Stimulated activated CD4-positive, alpha-beta T cell treated with anti-CD3 and anti-CD28 coated beads, Interleukin-1b, Interleukin-23, amount 100 ng/mL, for 48 hours (primary cell): ENCODE measurements at places on chromosomes 11 and 22.

DNA sequence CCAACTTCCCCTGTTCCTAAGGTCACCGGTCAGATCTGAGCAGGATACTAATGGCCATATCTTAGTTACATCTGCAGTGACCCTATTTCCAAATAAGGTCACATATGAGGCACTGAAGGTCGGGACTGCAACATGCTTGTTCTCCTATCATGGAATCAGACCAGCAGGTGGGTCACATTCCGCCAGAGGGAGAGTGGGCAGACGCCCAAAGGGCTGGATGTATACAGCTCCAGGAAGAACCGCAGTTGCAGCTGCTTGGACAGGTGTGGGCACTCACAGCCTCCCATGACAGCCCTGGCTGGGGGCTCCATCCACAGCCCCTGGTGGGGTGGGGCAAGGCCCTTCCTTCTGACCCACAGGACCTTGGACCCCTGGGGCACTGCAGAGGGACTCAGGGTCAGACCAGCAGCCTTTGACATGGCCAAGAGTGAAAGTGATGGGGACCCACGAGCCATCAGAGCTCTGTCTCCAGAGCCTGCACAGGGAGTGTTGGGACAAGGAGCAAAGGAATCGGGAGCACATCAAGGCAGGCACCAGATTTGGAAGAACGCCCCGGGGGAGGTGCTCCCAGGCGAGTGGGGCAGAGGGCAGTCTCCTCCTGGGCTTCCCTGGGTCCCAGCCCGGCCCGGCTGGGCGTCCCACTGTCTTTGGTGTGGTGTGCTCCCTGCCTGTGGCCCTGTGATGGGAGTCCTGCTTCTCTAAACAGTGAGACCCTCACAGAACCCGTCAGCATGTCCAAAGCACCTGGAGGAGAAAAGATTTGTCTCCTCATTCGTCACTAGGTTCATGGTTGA, 13.3 kb upstream of the CD81 start:
- no peak for DNase-seq

DNA sequence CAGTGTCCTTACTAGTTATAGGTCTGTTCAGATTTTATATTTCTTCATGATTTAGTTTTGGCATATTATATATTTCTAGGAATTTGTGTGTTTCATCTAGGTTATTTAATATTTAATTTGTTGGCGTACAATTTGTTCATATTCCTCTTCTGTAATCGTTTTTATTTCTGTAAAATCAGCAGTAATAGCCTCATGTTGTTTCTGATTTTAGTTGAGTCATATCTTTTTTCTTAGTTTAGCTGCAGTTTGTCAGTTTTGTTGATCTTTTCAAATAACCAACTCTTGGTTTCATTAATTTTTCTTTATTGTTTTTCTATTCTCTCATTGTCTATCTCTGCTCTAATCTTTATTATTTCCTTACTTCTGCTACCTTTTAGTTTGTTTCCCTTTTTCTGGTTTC, 20.3 kb downstream of the GLB1L2 start:
- no peak for DNase-seq

GRCh38 chr11:127789927-127790326, 789.4 kb upstream of the KIRREL3 start:
- DNase-seq = no peak

GRCh38 chr11:115613986-115614632, 109.9 kb upstream of the CADM1 start:
- no peak for DNase-seq

- no peak for DNase-seq
These were observed 62.4 kb downstream of the OTOG start for GRCh38 chr11:17609291-17610084.

- no peak for DNase-seq
These were observed 36.8 kb downstream of the SGSM3 start for GRCh38 chr22:40407021-40407761.

DNA sequence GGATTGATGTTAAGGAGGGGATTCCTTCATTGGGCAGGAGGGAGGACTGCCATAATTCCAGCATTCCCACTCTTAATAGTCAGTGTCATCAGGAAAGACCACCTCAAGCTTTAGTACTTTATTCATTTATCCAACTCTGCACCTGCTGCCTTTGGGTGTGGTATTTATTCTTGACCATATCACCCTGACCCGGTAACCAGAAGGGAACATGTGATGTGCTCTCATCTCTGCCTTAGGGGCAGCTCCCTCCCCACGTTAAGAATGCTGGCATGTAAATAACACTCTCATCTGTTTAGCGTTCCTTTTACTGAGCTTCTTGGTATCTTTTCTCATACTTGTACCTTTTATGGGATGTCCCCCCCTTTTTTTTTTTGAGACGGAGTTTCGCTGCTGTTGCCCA, 7.7 kb downstream of the CAT start:
- DNase-seq = no peak

- DNase-seq = peak; percentile 37
These were observed 477 bp downstream of the DPAGT1 start for GRCh38 chr11:119100994-119101758.

- DNase-seq = no peak
These were observed 5.9 kb upstream of the NRXN2 start for GRCh38 chr11:64728757-64729365.

DNA sequence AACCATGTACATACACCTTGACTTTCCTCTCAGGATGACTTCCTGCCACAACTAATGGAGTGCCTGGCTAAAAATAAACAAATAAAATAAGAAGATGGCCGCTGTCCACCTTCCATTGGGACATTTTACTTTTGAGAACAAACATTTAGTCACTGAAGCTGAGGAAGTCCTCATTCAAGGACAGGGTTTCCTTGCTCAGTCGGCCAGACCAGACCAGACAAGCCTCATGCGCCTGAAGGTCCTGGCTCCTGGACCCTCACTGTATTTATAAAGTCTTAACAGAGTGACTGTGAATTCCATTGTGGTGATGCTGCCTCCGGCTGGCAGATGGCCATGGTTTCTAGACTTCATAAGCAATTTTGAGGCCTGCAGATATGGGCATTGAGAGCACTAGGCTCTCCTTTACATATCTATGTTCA, 114.5 kb downstream of the MAML2 start:
- no peak for DNase-seq

DNA sequence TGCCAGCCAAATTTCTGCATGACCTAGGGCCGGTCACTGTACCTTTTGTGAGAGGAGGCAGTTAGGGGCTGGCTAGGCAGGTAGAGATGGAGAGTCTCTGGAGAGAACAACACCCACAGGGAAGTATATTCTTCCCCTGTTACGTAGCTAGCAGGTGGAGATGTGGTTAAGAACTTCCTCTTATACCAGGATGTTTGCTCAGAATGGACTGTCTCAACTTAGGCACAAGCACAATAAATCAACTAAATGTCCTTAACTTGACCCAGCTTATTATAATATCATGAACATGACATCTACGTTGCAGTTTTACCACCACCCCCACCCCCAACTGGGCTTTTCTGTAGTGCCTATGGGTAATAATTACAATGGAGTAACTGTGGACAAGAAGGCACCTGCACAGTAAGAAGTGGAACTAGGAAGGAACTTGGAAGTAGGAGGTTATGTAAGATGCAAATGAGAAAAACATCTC, 60.7 kb upstream of the MPEG1 start:
- no peak for DNase-seq

DNA sequence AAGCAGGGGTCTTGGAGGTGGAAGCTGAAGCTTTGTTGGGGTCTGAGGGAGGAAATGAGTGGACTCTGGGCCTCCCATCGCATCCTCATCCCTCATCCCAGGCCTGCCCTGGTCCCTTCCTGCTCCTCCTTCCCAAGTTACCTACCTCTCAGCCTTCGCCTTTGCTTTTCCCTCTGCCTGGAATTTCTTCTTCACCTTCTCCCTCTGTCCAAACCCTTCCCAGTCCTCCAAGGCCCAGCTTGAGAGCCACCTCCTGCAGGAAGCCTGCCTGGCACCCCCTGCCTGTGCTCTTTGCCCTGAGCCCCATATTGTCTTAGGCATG, 2.1 kb upstream of the NUDT8 start:
- DNase-seq = no peak

- DNase-seq = no peak
These were observed 8.1 kb upstream of the UPK2 start for GRCh38 chr11:118948000-118948399.

GRCh38 chr11:33379947-33380346, 122.8 kb downstream of the HIPK3 start:
- DNase-seq = no peak

GRCh38 chr22:44443641-44444235, 54.3 kb downstream of the RTL6 start:
- no peak for DNase-seq

GRCh38 chr11:46017341-46017740, 94.9 kb downstream of the LARGE2 start:
- DNase-seq = no peak

DNA sequence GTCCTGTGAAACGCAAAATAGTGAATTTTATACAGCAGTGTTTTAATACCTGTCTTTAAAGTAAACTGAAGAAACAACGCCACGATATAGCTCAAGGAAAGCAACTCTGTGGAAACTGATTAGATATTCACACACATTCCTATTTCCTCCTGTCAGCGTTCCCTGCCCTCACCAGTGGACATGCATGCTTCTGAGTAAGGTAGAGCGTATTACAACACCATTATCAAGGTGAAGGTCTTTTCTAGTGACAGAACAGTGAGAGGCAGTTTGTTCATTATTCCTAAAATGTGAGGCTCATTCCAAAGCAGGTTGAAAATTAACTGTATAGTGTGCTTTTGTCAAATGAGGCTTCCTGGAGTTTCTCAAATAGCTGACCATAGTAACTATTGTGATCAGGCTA, 153.1 kb downstream of the DDX10 start:
- no peak for DNase-seq

DNA sequence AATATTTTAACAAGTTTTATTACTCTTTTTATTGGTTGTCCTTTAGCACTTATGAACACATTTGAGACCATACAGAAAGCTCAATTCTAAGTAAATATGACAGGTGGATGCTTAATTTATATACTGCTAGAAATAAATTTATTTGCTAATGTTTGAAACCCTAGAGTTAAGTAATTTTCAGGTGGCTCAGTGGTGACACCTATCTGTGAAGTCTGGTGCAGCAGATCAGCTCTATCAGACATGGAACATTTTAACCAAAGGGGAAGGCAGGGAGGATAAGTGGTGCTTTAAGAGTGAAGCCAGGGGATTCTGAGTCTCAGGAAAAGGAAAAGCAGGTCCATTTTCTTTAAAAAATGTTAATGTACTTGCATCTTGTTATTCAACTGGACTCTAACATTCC, 175.8 kb downstream of the DSCAML1 start:
- no peak for DNase-seq

DNA sequence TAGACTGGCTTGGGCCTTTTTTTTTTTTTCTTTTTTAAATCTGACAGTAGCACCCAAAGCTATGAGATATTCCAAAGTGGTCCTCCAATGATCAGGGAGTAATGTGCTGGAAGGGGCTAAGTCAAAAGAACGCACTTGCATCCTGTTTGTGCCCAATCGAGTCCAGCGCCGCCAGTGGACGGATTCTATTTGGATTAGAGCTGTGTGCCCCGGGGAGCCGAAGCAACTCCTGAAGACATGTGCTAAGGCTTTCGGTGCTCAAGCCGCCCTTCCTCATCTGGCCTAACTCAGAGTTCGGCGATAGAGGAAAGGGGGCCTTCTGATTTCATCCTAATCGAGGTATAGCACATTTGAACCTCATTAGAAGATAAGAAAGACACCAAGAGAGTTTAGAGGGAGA, 147.8 kb upstream of the NECTIN1 start:
- DNase-seq = no peak

GRCh38 chr11:62535802-62536201, 10.8 kb downstream of the AHNAK start:
- no peak for DNase-seq

- no peak for DNase-seq
These were observed 20.7 kb upstream of the CDC42EP2 start for GRCh38 chr11:65293909-65294381.

DNA sequence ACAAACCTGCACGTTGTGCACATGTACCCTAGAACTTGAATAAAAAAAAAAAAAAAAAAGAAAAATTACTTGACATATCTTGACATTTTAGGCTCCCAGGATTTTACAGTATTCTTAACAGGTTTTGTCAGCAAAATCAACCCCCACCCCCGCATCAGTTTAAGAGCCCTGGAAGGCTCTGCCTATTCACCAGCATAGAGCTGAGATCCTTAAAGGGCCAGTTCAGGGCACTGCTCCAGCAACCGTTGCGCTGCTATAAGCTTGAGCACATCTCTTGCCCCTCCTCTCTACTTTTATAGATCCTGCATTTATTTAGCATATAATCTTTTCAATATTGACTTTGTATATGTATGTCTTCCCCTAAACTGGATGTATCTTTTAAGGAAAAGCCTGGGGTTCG, 697 bp upstream of the PAFAH1B2 start:
- DNase-seq = peak; percentile 34

DNA sequence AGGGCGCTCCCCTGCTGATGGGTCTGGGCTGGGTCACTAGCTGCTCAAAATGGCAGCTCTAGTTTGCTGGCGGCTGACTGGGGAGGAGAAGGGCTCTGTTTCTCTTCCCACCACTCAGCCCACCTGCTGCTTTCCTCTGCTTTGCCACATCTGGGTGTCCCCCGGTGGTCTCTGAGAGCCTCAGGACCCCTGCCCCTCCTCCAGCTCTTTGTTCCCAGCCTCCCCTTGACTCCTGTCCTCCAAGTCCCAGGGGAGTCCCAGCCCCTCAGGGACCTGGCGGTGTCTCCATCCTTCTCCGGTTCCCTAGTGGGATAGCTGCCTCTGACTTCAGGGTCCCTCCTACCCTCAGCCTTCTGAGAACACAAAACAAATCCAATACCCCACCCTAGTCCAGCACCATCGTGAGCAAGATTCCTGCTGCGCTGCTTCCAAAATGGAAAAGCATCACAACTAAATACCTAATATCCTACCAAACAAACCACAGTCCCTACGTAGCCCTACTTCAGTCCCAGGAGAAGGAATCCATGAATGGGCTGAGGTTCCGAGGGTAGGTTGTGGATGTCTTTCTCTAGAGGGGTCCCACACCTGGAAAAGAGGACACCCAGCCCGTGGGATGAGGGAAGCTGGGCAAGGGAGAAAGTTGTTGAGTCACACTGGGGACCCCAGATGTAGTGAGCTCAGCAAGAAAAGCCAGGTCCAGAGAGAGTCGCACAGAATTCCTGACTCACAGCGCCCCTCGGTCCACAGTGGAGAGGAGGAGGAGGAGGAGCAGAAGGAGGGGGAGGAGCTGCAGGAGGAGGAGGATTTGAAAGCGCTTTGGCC, 45.0 kb upstream of the NNMT start:
- no peak for DNase-seq

GRCh38 chr11:66741153-66741552, 12.1 kb upstream of the SPTBN2 start:
- DNase-seq = no peak

- no peak for DNase-seq
These were observed 4.6 kb downstream of the CASTOR1 start for GRCh38 chr22:30284666-30285065.

GRCh38 chr11:86251345-86251744, 6.8 kb downstream of the EED start:
- no peak for DNase-seq

- DNase-seq = no peak
These were observed 63.3 kb downstream of the LIF start for GRCh38 chr22:30183271-30183670.

GRCh38 chr22:45987136-45987861, 10.3 kb upstream of the WNT7B start:
- no peak for DNase-seq
